Hippocampal formation (tissue), 2 donors: ENCODE measurements at places on chromosomes 5 and 9.

GRCh38 chr5:59843511-59844213 is 49.9 kb downstream of the PDE4D start:
- DNase-seq, result no peak

DNA sequence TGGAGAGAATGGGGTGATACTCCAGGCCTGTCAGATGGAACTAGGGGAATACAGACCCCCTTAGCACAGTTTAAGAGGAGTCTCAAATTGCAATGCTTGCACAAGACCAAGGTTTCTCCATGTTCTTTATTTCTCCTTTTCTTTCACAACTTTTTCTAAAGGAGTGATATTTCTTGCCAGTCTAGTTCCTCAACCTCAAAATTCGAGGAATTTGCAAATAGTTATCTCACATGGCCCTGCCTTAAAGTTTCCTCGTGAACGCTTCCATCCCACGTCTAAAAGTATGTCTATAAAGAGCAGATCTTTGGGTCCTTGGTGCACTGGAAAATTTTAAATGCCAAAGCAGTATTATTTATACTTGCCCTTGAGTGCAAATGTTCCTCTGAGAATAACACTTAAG is 373.8 kb upstream of the KLF4 start:
- no peak for DNase-seq

GRCh38 chr5:179319741-179320281 is 25.4 kb downstream of the ADAMTS2 start:
- no peak for DNase-seq

DNA sequence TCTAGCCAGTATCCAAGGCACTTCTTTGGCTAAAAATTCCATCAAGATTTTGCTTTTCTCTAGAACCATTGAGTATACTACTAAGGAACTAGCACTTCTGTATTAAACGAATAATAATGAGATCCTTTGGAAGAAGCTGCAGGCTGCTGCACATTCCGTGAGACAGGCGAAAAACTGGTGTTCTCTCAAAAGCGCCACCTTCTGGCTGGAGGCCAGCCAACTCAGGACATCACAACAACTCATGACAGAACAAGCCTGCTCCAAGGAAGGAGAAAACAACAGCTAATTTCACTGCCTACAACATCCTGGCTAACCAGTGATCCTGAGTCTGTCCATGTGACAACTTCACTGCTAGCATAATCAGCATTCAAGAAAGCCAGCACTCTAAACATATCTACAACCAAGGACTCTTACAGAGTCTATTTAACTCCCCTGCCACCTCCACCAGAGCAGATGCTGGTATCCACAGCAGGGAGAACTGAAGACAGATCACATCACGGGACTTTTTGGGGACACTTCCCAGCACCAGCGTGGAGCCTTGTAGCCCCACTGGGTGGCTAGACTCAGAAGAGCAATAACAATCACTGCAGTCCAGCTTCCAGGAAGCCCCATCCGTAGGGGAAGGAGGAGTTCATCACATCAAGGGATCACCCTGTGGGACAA is 150.5 kb downstream of the YTHDC2 start:
- DNase-seq, result no peak

DNA sequence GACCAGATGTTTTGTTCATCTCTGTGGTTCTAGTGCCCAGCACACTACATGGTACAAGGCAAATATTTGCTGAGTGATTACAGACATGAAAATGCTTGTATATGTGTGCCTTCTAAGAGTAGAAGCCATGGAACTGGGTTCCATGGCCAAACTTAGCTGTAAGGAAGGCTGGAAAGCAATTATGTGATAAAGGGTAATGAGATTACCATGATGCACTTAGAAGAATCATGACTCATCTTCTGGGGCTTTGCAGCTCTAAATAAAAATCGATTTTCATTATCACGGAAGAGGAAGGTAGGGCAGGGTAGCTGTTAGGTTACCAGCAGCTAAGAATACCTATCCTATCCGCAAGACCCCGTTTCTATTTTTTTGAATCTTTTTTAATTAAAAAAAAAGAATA is 28.0 kb downstream of the RFK start:
- no peak for DNase-seq

- no peak for DNase-seq
Measured at GRCh38 chr9:135951889-135952663, 9.1 kb downstream of the UBAC1 start.

DNA sequence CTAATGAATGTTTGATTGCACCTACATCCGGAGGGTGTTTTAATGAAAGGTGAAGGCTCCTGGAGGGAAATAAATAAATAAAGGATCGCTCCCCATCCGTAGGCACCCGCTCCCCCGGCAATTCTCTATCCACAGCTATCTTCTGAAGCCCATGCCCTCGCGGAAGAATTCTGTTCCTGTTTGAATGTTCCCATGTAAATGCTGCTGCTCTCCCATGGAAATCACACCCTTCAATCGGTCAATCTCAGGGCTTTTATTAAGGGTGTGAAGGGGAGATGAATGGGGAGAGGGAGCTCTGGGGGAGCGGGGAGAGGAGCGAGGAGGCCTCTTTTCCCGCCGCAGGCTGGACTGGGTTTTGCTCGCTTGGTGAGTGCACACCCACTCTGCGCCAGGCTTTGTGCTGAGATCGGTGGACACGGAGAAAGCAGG is 21.1 kb upstream of the ARAP3 start:
- no peak for DNase-seq

- no peak for DNase-seq
Measured at GRCh38 chr9:113331780-113332179, 8.3 kb downstream of the WDR31 start.

- no peak for DNase-seq
Measured at GRCh38 chr9:15849871-15850270, 297.0 kb downstream of the CCDC171 start.

DNA sequence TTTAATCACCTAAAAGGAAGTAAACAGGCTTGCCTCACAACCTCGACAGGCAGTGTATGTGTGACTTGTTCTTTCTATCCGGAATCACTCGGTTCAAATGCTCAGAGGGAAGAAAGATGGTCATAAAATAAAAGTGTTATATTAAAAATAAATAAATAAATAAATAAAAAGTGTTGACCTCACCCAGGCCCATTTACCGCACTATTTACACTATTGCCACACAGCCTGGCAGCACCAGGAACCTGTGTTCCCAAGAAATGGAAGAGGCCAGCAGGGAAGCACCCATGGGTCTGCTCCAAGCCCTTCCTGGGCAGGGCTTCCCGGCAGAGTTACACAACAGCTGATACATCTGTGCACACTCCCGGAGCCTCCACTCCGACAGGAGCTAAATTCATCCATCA is 127.9 kb downstream of the EFNA5 start:
- DNase-seq, result no peak

GRCh38 chr5:57085306-57086081 is 88.4 kb upstream of the GPBP1 start:
- DNase-seq, result no peak

DNA sequence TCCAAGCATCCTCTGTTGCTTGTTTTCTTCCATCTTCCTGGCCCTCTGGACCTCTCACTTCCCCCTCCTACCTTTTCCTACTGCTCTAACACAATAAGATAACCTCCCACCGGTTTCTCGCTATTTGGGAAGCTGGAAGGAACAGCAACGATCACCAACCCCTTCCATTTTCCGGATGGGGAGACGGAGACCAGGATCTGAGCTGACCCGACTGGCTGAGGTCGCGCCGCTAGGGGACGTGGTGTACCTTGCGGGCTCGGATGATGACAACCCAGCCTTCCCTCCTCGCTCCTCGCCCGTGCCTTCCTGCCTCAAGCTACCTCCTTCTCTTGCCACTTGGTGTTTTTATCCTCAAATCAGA is 1.9 kb downstream of the LPAR1 start:
- DNase-seq, result peak; percentile 75

GRCh38 chr5:73447530-73448462 is 781 bp downstream of the FOXD1 start:
- DNase-seq, result no peak

DNA sequence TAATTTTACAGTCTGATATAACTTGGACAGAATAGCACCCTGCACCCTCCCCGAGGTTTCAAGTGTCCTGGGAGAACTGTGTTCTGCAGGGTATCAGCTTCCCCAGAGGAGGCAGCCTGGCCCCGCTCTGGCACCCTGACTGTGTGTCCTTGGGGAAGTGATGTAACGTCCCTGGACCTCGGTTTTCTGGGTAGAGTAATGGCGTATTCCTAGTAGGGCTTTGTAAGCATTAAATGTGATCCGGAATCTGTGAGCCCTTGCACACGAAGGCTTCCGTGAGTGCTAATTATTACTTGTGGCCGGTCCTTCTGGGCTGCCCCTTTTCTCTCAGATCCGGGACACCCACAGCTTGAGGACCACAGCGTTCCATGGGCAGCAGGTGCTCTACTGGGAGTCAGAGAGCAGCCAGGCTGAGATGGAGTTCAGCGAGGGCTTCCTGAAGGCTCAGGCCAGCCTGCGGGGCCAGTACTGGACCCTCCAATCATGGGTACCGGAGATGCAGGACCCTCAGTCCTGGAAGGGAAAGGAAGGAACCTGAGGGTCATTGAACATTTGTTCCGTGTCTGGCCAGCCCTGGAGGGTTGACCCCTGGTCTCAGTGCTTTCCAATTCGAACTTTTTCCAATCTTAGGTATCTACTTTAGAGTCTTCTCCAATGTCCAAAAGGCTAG is 1.0 kb upstream of the CACFD1 start:
- DNase-seq, result no peak

DNA sequence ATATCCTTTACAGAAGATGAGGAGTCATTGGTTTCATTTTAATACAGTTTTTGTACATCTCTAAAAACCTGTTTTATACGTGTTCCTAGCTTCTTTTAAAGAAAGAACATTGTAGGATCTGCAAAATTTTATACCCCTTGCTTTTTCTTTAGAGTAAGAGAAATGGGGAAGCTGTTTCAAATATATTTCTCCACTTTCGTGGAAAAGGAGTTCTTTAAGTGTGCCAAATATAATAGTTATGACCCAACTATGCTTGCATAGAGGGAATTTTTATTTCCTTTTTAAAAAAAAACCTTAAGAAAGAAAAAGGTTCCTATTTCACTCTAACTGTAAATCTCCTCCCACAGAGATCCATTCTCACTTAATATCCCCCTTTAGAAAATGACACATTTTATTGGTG is 27.5 kb upstream of the DMAC1 start:
- no peak for DNase-seq

DNA sequence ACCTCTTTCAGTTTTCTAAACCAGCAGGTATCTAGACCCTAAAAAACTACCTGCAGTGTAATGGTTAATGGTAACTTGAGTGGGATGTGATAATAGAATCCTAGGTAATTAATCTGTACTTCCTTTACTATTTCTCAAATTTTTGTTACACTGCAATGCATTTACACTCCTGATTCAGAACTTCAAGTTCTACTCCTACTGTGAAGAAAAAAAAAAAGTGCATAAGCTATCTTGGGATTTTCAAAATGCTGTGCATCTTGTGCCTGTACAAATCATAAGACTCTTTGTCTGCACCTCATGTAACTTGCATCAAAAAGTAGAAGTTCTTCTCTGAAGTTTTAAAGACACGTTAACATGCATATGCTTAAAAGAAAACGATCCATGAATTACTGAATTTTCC is 554.1 kb downstream of the CETN3 start:
- no peak for DNase-seq

GRCh38 chr5:9869616-9870288 is 239.6 kb upstream of the TAS2R1 start:
- DNase-seq, result no peak

DNA sequence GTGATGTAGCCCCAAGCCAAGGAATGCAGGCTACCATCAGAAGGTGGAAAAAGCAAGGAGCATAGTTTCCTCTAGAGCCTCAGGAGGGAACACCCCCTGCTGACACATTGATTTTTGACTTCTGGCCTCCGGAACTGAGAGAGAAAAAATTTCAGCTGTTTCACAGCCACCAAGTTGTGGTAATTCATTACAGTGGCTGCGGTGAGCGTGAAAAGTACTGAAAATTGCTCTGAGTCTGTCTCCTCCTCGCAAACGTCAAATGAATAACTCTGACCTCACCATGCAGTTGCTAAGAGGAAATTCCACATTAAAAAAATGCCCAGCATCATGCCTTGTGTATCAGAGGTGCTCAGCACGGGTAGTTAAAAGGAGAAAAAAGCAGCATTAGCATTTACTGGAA is 277.9 kb upstream of the MSX2 start:
- no peak for DNase-seq

DNA sequence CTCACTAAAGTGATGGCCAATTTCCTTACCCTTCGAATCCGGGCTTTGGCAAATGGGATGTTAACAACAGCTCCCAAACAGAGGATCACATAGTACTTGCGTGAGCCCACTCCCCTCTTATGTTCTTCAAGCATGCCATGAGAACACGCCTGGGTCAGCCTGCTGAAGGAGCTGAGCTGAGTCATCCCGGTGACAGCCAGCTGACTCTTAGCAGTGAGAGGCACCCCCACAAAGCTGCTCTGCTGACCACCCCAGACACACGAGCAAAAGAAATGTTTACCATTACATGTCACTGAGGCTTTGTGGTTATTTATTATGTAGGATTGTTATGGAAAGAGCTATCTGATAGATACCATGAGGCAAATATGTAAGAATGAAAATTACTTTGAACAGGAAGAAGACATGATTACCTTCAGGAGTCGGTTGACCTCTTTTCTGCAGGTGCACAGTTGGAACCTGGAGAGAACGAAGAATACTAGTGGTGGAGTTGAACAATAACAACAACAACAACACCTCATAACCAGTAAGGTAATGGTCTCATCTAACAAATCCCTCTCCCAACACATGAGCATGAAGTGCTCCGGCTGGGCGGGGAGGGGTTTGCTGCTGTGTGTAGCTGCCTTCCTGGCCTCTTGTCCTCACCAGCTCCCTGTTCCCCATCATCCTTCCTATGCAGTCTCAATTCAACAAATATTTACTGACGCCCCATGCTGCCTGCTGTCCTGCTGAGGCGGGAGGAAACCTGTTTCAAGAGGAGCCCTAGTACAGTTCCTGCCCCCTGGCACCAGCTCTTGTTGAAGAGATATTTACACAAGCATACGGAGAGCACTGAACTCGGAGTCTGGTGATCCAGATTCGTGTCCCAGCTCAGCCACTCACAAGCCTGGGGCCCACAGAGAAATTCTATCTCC is 69.4 kb upstream of the LHFPL2 start:
- no peak for DNase-seq

GRCh38 chr5:166979307-166979895 is 1312.0 kb upstream of the WWC1 start:
- DNase-seq, result no peak

- DNase-seq, result no peak
Measured at GRCh38 chr5:6716629-6717149, 3.5 kb downstream of the TENT4A start.

DNA sequence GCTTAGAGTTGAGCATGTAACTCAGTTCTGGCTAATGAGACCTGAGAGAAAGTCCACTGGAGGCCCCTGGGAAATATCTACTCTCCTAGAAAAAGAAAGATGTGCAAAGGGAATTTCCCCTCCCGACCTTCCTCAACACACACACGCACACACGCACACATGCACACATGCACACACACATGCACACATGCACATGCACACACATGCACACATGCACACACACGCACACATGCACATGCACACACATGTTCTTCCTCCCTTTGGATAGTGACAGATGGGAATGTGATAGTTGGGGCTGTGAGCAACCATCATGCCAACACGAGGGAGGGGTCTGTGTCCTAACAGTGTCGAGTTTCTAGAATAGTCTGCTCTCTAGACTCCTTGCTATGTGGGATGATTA is 148.2 kb upstream of the EGFLAM start:
- no peak for DNase-seq

GRCh38 chr9:75775966-75776691 is 114.3 kb upstream of the PCSK5 start:
- no peak for DNase-seq
